ENCODE measurements at places on chromosomes 11 and 22. TPM values are rescaled to one million over a fixed set of nuclear protein-coding genes. Genes with fewer than 3 reads are reported as not detected.

DNA sequence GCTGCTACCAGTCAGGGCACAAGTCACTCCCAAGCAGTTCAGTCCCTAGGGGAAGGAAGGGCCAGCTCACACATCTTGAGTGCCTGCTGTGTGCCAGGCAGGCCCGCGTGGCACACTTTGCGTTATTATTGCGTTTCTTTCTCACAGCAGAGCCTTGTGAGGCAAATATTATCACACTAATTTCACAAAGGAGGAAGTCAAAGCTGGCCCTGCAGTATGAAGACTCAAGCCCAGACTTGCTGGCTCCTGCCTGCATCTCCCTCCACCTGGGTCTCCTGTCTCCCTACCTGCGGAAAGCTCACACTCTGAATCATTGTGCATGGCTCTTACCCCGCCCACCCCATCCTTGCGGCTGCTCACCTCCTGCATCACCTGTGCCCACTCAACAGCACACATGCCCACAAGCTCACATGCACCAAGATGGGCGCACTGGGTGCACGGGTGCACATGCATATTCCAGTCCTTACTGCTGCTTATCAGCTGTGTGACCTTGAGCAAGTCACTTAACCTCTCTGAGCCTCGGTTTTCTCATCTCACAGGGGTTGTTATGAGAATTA lies 31.7 kb upstream of the P2RY2 start:
- H3K4me3 ChIP-seq: no peak overlapping the region
- no peak overlapping the region for H3K27ac ChIP-seq
- peaks cover 17% of the 10 kb centered on the region for H3K4me1 ChIP-seq

- no peak overlapping the region for H3K27ac ChIP-seq
- no peak overlapping the region for H3K4me3 ChIP-seq
- no peaks in the 10 kb centered on the region for H3K36me3 ChIP-seq
- no peaks in the 10 kb centered on the region for H3K27me3 ChIP-seq
- no peak for DNase-seq
- H3K4me1 ChIP-seq: no peaks in the 10 kb centered on the region
Observed at GRCh38 chr22:40138866-40139265, 38.9 kb upstream of the TNRC6B start.

GRCh38 chr11:119795231-119795630 lies 66.2 kb upstream of the NECTIN1 start:
- H3K4me3 ChIP-seq: peak overlapping the region; percentile 26
- peak; percentile 97 for DNase-seq

GRCh38 chr22:43308060-43308830 lies 34.9 kb downstream of the SCUBE1 start:
- no peak for DNase-seq
- peaks cover 17% of the 10 kb centered on the region for H3K27me3 ChIP-seq
- no peak overlapping the region for H3K27ac ChIP-seq
- no peaks in the 10 kb centered on the region for H3K36me3 ChIP-seq
- H3K4me3 ChIP-seq: no peak overlapping the region

GRCh38 chr11:66068923-66069714 lies 953 bp upstream of the PACS1 start:
- peaks cover 51% of the 10 kb centered on the region for H3K36me3 ChIP-seq
- H3K4me1 ChIP-seq: peaks cover 25% of the 10 kb centered on the region
- peak; percentile 53 for DNase-seq
- no peaks in the 10 kb centered on the region for H3K27me3 ChIP-seq

DNA sequence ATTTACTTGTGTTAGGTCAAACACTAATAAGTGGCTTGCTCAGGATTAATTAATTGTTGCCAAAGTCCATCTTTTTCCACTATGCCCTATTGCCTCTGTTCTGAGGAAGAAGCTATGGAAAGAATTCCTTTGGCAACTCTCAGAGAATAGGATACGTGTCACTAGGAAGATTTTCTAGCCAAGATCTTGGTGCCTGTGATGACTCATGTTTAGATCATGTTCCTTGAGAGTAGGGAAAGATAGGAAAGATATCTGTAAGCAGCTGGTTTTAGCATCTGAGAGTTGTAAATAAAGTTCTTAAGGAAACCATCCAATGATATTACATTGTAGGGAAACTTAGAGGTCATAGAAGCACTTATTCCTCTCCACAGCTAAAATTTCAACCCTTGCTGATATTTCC lies 15.7 kb downstream of the SLN start:
- no peaks in the 10 kb centered on the region for H3K36me3 ChIP-seq
- H3K27me3 ChIP-seq: no peaks in the 10 kb centered on the region
- peak overlapping the region; percentile 74 for H3K27ac ChIP-seq
- peak; percentile 97 for DNase-seq

DNA sequence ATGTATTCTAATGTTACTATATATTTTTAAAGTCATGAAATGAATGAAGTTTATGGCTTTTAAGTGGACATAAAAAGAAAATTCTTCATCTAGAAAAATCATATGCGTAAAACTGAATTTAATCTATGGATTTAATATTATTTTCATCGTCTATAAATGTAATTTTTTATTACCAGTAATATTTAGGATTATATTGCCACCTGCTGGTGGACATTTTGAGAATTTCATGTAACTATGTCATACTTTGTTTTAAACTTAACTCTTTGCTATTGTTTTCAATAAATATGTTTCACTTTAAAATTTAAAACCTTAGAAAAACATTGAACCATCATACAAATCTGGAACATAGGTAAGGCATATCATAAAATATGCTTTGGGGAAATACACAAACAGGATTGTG lies 66.5 kb upstream of the CEP126 start:
- no peak overlapping the region for H3K4me3 ChIP-seq
- H3K4me1 ChIP-seq: no peaks in the 10 kb centered on the region
- no peak overlapping the region for H3K27ac ChIP-seq
- no peak for DNase-seq
- H3K27me3 ChIP-seq: no peaks in the 10 kb centered on the region

GRCh38 chr11:126424471-126425039 lies 69.1 kb downstream of the ST3GAL4 start:
- no peak for DNase-seq
- no peaks in the 10 kb centered on the region for H3K4me1 ChIP-seq
- H3K36me3 ChIP-seq: no peaks in the 10 kb centered on the region
- H3K27ac ChIP-seq: no peak overlapping the region
- no peak overlapping the region for H3K4me3 ChIP-seq

GRCh38 chr22:47598864-47599263 lies 836.4 kb downstream of the TBC1D22A start:
- H3K4me1 ChIP-seq: no peaks in the 10 kb centered on the region
- H3K4me3 ChIP-seq: no peak overlapping the region
- DNase-seq: no peak
- H3K27ac ChIP-seq: no peak overlapping the region
- no peaks in the 10 kb centered on the region for H3K27me3 ChIP-seq

DNA sequence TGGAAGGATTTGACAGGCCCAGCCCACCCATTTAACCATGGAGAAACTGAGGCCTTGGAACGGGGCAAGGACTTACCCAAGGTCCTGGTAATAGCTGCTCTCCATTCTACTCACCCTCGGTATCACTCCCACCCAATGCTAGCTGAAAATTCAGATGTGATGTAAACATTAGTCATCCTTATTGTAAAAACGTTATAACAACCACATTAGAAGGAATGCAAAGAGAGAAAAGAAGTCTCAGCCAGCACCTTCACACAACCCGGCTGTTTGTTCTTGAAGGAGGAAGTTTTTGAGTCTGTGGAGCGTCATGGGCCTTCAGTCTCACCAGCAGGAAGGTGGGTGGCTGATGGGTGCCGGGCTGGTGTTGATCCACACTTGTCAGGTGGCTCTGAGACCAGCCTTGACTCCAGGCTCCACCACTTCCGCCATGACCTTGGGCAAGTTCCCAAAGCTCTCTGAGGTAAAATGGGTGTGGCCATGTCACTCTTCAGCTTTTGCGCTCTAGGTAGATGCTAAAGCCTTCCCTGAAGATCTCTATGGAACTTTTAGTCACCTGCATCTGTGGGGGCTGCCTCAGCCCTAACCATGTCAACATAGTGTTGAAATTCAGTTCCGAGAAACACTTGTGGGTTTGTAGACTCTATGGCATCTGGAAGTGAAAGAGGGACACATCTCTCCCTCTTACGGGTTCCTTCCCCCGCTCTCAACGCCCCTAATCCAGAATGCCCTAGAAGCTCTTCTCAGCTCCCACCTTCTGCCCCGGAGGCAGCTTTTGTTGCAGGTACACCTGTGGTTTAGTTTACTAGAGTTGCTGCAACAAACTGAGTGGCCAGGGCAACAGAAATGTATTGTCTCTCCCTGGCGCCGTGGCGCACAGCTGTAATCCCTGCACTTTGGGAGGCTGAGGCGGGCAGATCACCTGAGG lies 14.8 kb downstream of the CD6 start:
- H3K4me3 ChIP-seq: no peak overlapping the region
- no peaks in the 10 kb centered on the region for H3K36me3 ChIP-seq
- H3K27ac ChIP-seq: no peak overlapping the region
- peak; percentile 38 for DNase-seq
- H3K4me1 ChIP-seq: peaks cover 8% of the 10 kb centered on the region
- peaks cover 8% of the 10 kb centered on the region for H3K27me3 ChIP-seq

- peaks cover 3% of the 10 kb centered on the region for H3K4me1 ChIP-seq
- H3K36me3 ChIP-seq: no peaks in the 10 kb centered on the region
- no peak overlapping the region for H3K27ac ChIP-seq
- H3K27me3 ChIP-seq: no peaks in the 10 kb centered on the region
Observed at GRCh38 chr22:44869196-44869595, 116.8 kb downstream of the ARHGAP8 start.

DNA sequence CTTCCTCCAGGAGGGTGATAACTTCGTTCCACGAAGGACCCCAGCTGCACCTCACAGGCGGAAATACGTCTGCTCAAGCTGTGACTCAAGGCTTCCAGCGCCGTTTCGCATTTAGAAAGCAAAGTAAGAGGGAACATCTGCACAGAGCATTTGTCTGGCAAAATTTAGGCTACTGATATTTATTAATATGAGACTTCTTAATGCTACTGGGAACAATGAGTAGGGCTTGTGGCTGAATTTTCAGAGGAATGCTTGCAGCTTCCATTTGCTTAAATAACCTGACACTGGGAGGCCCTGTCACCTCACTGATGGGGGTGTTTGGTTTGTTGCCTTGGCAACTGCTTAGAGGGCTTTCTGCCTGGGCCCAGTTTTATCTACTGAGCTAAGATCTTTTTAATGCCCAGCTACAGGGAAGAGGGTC lies 14.7 kb upstream of the ST14 start:
- no peak overlapping the region for H3K27ac ChIP-seq
- peaks cover 9% of the 10 kb centered on the region for H3K36me3 ChIP-seq
- H3K4me3 ChIP-seq: no peak overlapping the region
- H3K27me3 ChIP-seq: no peaks in the 10 kb centered on the region

The ACRV1 gene
- not detected for total RNA-seq

The MS4A6A gene
- not detected for total RNA-seq

The DBX1 gene
- total RNA-seq: not detected

The ASPHD2 gene
- total RNA-seq: 11.7 TPM

The ASCL2 gene
- total RNA-seq: not detected
